HFFc6 (cell line): ENCODE measurements at places on chromosomes 11 and 22.

DNA sequence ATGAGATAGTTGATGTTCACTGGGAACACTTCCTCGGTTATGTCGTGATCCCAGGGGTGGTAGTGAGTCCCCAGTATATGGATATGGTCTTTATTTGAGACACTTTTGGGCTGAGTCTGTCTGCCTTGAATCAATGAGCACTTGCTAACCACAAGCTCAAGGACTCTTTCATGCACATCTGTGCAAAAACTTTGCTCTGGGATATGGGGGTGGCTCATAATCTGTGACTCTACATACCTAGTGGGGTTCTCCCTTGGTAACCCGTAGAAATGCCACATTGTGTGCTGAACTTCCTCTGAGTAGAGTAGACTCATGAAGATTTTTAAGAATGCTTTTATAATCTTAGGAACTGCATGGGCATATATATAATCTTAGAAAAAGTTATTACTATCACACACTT, 69.3 kb downstream of the SWAP70 start:
- DNase-seq, result no peak

DNA sequence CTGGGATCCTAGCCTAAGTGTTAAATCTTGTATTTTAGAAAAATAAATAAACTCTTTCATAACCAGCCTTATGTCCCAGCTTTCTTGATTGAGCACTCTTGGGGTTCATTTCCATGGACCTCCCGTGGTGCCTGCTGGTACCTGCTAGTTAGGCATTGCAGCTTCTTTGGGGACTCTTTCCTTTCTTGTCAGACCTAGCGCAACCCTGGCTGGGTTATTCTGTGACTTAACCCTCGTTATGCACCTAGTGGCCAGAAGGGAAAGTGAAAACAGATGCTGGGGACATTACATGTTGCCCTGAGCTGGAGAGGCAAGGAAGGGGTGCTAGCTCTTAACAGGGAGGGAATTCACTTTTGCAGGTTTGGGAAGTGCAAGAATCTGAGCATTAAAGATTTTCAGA, 46.8 kb downstream of the APIP start:
- no peak for DNase-seq

DNA sequence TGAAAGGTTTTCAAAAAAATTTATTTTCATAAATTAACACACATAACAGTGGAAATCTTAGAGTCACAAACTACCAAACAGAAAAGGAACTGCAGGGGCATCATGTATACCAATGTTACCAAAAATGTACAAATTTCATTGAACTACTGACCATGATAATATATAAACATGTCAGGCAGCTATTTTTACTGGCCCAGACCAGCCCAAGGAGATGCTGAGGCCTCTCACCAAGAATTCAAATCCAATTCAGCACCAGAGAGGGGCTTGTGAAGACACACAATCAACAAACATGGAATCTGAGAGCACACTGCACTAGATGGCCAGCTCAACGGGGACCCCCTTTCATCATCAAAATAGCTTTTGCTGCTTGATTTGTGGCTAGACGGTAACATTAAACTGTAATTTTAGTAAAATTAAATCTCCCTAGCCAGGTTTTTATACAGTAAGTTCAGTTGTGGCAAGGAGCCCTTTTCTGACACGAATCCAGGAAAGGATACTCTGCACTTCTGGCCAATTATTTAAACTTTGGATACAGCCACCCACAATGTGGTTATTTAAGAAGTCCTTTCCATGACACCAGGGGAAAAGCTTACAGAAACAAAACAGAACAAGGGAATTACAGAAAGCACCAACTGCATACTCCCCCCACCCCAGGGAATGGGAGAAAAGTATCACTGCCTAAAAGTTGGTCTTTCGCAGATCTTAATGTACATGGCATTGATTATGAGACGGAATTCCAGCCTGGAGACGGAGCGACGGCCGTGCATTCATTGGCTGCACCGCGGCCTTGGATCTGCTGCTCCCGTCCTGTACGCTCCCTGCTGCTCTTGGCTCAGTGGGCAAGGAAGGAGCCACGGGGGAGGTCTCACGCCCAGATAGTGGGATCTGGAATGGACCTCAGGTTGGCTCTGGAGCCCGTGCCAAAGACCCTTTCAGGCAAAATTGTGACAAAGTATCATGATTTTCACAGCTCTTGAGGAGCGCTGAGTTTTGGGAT, 19.6 kb upstream of the PISD start:
- peak; percentile 24 for DNase-seq

DNA sequence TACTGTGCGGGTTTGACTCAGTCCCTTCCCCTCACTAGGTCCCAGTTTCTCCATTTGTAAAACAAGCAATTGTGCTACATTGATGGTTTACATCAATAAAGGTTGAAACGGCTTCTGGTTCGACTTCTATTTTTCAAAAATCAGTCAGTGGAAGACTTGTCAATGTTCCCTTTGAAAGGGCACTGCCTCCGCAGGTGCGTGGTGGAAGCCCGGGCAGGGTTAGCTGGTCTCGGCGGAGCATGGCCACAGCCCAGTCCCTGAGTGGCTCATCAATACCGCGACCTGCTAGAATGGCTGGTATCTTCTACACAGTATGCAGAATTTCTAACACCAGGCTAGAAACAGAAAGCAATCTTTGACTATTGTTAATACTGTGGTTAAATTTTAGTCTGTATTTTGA, 16.1 kb downstream of the MS4A10 start:
- no peak for DNase-seq

DNA sequence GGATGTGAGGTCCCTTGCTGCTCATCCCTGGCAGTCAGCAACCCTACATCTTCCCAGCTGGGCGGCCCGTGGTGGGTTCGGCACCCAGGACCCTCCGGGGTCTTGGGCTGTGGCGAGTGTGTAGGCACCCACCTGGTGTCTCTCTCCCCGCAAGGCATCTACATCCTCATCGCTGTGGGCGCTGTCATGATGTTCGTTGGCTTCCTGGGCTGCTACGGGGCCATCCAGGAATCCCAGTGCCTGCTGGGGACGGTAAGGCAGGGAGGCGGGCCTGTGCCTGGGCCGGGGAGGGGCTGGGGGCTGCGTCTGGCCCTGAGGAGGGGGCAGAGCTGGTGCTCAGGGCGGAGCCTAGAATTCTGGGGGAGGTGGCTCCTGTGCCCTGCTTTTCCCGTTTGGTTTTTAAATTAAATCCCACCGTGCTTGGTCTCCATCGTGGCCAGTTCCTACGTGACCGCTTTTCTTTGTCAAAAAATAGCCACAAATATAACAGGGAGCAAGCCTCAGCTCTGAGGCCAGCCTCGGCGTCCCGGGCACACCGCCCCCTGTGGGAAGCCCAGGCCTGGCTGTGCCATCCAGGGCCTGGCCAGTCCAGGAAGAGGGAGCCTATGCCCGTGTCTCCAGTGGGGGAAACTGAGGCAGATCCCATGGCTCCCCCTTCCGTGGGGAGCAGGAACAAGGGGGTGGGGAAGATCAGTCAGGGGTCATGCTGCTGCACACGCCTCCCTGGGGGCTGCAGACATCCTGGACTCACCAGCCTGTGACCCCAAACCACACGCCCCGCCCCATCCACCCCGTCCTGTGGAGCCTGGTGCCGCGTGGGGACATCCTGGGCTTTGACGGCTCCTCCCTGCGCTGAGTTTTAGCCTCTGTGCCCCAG, 6.4 kb upstream of the TSSC4 start:
- DNase-seq, result no peak

GRCh38 chr11:69878144-69878883, 59.1 kb upstream of the FGF3 start:
- no peak for DNase-seq

DNA sequence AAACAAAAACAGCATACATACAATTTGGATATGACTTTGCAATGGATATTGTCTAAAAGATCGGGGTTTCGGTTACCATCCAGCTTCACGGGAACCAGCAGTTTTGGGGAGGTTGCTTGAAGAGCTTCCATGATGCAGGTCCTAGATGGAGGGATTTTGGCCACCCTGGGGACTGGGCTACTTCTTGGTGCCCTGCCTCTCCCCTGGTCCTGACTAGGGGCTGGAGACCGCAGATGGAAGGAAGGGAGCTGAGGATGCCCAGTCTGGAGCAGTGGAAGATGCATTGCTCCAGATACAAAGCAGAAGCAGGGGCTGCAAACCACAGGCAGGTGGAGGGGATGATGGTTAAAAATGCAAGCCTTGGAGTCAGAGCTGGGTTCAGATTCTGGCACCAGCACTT, 13.5 kb downstream of the SOX10 start:
- no peak for DNase-seq

- no peak for DNase-seq
Observed at GRCh38 chr11:13233173-13233745, 44.3 kb upstream of the BMAL1 start.

DNA sequence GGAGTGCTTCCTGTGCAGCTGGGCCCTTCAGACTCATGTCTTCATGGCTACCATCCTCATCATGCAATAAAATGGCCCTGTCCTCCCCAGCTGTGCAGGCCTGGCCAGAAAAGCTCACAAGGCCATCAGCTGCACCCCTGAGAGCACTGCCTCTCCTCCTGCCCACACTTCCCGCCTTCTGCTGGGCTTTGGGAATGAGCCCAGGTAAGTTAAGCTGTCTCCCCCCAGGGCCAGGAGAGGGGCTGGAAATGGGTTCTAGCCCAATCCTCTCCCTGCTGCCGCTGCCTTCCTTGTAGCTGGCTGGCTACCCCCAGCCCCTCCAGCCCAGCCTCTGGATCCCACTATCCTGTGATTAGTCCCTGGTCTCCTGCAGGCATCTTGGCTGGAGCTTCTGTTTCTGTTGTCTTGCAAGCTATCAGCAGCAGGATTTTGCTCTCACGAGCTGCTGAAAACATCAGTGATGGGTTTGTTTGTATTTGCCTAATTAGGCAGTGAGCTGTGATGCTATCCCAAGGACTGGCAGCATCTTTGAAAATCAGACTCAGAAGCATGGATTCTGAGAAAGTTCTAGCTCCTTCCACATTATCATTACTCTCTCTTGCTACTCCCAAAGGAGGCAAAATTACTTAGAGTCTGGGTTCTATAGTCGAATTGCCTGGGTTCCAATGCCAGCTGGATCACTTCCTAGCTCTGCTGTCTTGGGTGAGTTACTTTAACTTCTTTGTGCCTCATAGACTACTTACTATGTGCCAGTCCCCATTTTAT, 168.1 kb downstream of the ST3GAL4 start:
- no peak for DNase-seq

- no peak for DNase-seq
Observed at GRCh38 chr22:38834215-38834953, 9.4 kb downstream of the NPTXR start.

DNA sequence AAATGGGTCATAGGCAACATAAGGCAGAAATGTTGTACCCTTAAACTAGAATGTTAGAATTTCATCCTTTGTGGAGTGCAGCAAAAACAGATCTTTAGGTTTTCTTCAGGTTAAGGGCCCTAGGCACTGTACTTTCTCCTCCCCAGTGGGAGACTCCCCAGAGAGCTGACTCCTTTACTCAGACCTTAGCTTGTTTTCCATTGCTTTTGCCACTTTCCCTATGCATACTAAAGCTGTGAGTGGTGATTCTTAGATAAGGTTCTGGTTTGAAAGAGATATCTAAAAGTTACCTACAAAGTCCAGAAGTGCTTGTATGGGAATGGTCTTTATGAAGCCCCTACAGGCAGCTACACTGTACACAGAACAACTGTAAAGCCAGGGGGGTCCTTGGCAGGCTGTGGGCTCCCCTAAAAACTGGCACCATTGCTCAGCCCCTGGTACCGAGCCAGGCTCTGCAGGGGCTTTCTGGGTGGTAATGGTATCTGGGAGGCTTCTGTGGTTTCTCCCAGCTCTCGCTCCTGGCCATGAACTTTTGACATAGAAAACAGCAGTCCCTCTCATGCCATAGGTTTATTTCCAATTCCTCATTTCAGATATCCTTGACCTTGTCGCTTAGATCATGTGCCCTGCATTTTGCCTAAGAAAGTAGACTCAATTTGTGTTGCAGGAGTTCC, 23.2 kb downstream of the AMOTL1 start:
- no peak for DNase-seq

DNA sequence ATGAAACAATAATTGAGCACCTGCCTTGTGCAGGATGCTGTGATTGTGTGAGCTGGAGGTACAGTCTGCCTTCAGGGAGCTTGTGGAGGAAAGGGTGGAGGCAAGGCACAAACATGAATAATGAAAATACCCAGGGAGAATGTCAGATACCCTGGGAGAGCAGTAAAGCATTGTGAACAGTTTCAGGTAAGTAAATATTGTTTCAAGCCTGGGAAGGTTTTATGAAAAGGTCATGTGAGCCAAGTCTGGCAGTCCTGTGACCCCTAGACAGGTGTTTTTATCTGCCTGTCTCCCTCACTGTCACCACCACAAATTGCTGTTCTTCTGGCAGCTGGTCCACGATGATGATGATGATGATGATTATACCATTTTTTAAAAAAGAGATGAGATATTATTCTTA, 32.0 kb downstream of the SPECC1L start:
- DNase-seq, result no peak

GRCh38 chr22:23754980-23755636, 883 bp upstream of the VPREB3 start:
- no peak for DNase-seq

- DNase-seq, result no peak
Observed at GRCh38 chr11:62129590-62130282, 5.9 kb downstream of the INCENP start.

- no peak for DNase-seq
Observed at GRCh38 chr11:65491163-65491465, 7.7 kb upstream of the MALAT1 start.

- no peak for DNase-seq
Observed at GRCh38 chr11:119835753-119836152, 106.8 kb upstream of the NECTIN1 start.

GRCh38 chr11:84503503-84503902, 1123.6 kb downstream of the DLG2 start:
- DNase-seq, result no peak

- DNase-seq, result no peak
Observed at GRCh38 chr11:11624926-11625325, 3.1 kb upstream of the GALNT18 start.

DNA sequence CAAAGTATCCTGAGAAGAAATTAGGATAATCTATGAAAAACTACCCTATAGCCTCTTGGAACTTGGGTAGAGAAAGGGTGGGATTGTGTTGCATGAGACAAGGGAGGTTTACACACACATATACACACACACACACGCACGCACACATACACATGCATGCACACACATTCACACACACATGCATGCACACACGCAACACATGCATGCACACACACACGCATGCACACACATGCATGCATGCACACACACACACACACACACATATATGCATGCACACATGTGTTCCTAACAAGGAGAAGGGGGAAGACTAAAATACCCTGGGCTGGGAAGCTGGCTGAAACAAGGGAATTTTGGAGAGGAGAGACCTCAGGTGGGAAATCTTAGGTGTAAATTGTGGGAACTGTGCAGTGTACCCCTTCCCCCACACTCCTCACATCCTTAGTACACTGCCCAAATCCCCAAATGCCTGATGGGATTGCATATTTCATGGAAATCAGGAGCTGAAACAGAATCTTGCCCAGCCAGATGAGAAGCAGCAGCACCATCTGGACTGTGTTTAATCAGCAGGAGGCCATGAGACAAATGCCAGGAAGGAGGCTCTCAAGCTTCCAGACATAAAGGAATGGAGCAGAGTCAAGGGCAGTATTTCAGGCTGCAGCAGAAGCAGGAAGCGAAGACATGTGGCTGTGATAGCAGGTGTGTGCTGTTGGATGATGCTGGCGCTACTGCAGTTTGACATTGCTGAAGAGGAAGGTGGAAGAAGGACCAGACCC, 14.6 kb upstream of the POLD3 start:
- DNase-seq, result no peak

- no peak for DNase-seq
Observed at GRCh38 chr11:77204754-77205466, 76.9 kb downstream of the MYO7A start.

GRCh38 chr22:24001314-24001713, 3.9 kb downstream of the GSTT4 start:
- no peak for DNase-seq
